A172 (cell line): ENCODE measurements at places on chromosomes 5 and 9. TPM values are rescaled to one million over a fixed set of nuclear protein-coding genes. Genes with fewer than 3 reads are reported as not detected.
A peak's percentile ranks its signal among the peaks of the same experiment; 100 is the strongest.

DNA sequence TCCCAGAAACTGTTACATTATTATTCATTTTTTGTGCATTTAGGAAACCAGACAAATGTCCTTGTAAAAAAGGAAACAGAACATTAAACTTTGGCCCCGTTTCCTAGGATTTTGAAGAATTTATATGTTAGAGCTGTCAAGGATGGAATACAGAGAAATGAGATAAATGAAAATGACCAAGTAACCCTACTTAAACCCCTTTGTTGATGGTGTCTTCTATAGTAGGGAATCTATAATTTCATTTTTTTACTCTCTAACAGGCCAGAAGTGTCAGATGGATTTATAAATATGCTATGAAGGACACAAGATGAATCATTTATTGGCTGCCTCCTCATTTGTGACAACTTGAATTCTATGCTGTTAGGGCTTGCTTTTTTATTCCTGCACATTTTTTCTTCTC is 1047.1 kb downstream of the PTPRD start:
- no peak for DNase-seq

DNA sequence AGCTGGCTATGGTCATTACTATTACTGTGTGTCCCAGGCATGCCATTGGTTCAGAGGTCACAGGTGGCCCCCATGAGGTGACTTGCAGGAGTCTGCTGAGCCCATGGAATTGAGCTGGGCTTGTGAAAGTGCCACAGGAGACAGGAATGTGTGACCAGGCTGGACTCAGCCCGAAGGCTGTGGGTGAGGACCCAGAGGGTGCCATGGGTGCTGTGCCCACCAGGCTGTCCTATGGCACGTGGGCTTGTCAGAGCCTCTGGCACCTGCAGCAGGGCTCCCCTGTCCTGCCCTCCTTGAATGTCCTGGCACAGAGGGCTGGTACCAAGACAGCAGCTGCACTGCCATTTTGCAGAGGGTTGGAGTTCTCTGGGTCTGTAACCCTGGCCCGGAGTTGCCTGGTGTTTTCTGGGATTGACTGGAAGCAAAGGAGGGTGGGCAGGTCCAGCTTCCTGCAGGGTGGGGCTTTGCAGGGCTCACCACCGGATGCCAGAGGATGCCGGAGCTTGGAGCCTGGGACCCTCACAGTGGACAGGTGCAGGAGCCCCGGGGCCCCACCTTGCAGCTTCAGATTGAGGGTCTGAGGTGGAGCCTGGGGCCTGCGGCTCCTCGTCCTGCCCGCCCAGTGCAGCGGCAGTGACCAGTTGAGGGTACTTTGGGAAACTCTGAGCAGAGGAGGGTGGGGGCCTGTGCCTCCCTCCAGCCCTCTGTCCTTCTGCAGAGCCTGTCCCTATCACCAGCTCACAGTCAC is 14.2 kb downstream of the COL5A1 start:
- DNase-seq: no peak

DNA sequence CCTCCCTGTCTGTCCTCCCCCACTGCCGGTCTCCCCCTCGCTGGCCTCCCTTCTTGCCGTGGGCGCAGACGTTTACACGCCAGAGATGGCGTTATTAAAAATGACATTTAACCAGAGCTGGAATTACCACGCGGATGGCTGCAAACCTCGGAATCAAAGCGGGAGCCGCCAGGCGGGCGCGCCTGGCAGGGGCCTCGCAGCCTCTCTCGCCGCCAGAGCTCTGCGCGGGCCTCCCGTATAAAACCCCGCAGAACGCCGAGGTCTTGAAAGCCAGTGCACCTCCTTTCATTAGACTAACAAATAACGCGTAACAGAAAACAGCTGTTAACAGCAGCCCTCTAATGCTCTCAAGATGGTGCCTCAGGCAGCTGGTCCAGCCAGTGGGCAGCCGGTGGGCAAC is 10.2 kb downstream of the PRRX2 start:
- no peak for DNase-seq

DNA sequence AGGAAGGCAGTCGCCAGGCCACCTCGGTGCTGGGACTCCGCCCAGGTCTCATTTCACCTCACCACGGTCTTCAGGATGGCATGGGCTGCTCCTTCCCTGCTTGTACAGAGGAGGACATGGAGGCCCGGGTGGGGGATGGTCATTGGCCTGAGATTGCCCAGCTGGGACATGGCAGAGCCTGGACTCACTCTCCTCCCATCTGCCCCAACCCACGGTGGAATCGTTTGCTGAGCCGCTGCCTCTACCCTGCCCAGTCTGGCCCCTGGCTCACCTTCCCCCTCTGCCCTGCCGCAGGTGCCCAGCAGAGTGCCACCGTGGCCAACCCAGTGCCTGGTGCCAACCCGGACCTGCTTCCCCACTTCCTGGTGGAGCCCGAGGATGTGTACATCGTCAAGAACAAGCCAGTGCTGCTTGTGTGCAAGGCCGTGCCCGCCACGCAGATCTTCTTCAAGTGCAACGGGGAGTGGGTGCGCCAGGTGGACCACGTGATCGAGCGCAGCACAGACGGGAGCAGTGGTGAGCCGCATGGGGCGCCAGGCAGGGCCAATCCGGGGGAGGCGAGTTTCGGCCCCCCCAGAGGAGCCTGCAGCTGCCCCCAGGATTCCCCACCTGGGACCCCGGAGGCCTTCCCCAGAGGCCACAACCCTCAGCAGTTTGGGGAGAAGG is 36.7 kb downstream of the HK3 start:
- DNase-seq: no peak

- no peak for DNase-seq
These were observed 182.8 kb downstream of the CFAP90 start for GRCh38 chr5:7668161-7668560.

DNA sequence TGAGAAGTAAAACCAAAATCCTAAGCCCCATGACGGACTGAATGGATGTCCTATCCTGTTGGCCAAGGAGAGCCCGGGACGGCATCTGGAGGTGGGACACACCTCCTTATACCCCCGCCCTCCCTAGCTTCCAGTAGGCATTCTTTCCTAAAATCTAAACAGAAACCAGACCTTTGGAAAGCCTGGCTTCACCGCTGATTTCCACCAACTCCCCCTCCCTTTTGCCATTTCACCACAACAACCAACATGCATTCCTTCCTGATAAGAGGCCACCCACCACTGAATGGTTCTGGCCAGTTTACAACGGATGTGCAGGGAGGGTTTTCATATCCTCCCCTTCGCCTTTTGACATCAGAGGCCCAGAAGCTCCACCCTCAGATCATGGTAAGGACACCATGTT is 9.2 kb upstream of the RARS1 start:
- peak; percentile 76 for DNase-seq

DNA sequence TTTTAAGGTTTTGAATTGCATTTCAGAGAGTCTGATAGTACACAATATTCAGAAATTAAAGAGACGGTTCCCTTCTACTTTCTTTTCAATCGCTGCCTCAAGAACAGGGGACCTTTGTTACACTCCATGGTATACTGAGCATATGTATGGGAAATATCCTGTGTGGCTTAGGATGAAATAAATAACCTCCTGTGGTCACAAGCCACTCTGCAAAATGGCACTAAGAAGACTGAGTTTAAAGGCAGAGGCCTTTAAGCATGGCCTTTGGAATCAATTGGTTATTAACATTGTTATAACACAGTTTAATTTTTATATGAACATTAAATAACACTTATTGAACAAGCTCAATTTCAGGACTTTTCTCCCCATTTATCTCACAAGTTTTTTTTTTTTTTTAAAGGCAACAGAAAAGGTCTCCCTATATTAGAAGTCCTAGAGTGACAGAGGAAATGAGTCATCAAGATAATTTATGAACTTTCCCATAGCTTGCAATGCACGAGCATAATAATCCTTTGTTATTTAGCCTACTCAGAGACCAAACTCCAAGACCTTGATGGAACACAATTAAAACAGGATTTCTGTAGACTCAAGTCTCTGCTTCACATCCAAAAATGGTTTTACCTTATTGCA is 341.9 kb downstream of the TMEM167A start:
- peak; percentile 90 for DNase-seq

DNA sequence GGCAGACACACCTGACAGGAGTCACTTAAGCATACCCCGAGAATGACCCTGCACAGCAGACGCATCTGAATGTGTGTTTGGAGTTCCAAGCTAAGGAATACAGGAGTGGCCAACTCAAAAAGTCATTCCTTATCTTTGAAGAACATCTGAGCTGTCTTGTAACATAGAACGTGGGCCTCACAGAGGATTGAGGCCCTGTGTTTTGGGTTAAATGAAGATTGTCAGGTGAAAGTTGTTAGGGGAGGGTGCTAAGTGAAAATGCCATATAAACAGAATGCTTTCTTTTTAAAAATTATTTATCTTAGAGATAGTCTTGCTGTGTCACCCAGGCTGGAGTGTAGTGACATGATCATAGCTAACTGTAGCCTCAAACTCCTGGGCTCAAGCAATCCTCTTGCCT is 100.9 kb downstream of the PIK3R1 start:
- no peak for DNase-seq

DNA sequence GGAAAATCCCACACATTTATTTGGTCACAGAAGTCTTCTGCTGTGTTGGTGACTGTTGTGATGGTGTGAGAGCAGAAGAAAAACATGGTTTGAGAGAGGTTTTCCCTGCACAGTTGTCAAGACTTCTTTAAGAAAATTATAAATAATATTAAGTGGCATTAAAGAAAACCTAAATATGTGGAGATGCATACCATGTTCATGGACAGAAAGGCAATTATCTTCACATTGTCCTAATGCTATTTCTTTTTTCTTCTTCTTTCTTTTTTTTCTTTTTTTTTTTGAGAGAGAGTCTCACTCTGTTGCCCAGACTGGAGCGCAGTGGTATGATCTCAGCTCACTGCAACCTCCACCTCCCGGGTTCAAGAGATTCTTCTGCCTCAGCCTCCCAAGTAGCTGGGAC is 24.3 kb upstream of the ERGIC1 start:
- no peak for DNase-seq

DNA sequence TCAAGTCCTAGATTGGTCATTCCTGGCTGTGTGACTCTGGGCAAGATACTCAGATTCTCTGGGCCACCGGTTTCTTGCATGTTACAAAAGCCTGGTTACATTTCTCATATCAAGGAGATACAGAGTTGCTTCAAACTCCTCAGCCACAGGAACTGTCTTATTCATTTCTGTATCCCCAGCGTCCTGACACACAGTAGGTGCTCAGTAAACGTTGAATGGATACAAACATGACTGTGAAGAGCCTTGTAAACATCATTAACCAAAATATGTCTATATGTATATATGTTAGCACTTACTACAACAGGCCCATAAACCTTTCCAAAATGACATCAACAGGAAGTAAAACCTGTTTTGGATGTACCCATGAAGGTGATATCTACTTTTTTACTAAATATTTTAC is 1.6 kb downstream of the CLTB start:
- DNase-seq: no peak

DNA sequence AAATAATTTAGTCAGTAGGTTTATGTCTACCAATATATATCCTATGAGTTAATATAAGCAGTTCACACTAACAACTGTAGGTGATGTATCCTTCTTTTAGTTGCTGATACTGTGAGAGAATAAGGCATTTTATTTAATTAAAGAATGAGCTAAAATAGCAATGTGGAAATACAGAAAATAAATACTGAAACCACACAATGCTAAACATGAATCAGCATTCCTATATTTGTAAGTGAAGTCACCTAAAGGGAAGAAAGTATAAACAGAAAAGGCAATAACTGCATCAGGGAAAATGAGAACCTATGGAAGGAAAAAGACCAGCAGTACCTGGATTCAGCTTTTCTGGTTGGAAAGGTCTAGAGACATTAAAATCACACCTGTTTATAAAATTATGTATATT is 336.0 kb downstream of the PDE4D start:
- DNase-seq: no peak

- no peak for DNase-seq
These were observed 178.6 kb downstream of the FGF18 start for GRCh38 chr5:171597946-171598640.

- DNase-seq: no peak
These were observed 65.8 kb downstream of the KCTD16 start for GRCh38 chr5:144236499-144236898.

GRCh38 chr9:77469515-77470231 is 178.4 kb downstream of the GNA14 start:
- DNase-seq: no peak

DNA sequence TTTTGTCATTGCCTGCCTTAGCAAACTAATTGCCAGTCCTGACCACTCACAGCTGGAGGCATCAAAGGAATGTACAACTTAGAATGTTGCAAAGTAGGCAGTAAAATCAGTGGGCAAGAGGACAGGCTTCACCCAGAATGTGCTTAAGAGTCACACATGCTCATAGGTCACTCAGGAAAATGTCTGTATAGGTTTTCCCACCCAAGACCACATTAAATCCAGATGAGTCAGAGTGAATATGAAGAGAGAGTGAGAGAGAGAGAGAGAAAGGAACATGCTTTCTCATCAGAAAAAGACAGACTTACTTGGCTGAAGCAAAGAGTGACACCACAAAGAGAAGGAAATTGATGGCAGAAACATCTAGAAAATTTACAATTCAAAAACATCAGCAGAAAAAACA is 37.9 kb downstream of the PLEKHG4B start:
- peak; percentile 68 for DNase-seq

- DNase-seq: no peak
These were observed 7.4 kb upstream of the DCTN4 start for GRCh38 chr5:150766251-150766650.

PCDHGB7 gene
- 14.6 and 15.0 TPM in 2 replicates for total RNA-seq

SLC34A1 gene
- 0.05 TPM in 1 of 2 replicates, not detected in the other for total RNA-seq

ARRDC3 gene
- 17.6 and 19.0 TPM in 2 replicates for total RNA-seq

MLANA gene
- not detected in 2 replicates for total RNA-seq

TICAM2 gene
- 10.0 and 11.1 TPM in 2 replicates for total RNA-seq

TAF1L gene
- total RNA-seq: 0.02 and 0.05 TPM in 2 replicates

LAMC3 gene
- total RNA-seq: 1.0 and 1.4 TPM in 2 replicates

ADAMTSL1 gene
- 5.3 and 11.4 TPM in 2 replicates for total RNA-seq
